ENCODE measurements at places on chromosomes 4 and X.
A peak's percentile ranks its signal among the peaks of the same experiment; 100 is the strongest.

DNA sequence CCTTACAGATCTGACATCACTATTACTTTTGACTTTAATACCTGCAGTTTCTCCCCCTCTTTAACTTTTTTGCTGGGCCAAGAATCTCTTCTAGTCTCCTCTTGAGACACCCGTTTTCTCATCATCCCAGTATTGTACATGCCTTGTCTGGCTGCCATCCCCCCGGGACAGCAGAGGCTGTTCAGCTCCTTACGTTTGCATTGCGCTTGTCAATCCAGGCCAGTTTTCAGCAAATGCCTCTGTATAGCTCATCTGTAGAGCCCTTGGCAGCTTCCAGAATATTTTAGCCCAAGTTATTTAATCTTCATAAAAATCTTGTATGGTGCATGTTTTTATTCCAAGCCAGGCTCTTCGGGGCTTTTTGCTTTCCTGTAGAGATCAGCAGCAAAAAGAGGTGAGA lies 22.3 kb upstream of the HOPX start:
- no peak for DNase-seq

DNA sequence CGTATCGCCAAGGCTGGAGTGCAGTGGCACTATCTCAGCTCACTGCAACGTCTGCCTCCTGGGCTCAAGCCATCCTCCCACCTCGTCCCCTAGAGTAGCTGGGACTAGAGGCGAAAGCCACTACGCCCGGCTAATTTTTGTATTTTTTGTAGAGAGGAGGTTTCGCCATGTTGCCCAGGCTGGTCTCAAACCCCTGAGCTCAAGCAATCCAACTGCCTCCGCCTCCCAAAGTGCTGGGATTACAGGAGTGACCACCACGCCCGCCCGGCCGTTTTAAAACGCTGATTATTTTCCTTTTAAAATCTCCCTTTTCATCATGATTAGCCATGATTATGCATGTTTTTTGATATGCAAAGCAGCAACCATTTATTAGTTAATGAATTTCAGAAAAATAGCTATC lies 2.2 kb downstream of the N4BP2 start:
- no peak for DNase-seq

- no peak for DNase-seq
These were observed 124.0 kb downstream of the PTPN13 start for GRCh38 chr4:86718152-86718551.

DNA sequence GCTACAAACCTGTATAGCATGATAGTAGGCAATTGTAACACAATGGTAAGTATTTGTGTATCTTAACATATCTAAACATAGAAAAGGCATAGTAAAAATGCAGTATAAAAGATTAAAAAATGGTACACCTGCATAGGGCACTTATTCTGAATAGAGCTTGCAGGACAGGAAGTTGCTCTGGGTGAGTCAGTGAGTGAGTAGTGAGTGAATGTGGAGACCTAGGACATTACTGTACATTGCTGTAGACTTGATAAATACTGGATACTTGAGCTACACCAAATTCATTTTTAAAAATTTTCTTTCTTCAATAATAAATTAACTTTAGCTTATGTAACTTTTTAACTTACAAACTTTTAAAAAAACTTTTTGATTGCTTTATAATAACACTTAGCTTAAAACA lies 68.2 kb upstream of the MAML3 start:
- no peak for DNase-seq

DNA sequence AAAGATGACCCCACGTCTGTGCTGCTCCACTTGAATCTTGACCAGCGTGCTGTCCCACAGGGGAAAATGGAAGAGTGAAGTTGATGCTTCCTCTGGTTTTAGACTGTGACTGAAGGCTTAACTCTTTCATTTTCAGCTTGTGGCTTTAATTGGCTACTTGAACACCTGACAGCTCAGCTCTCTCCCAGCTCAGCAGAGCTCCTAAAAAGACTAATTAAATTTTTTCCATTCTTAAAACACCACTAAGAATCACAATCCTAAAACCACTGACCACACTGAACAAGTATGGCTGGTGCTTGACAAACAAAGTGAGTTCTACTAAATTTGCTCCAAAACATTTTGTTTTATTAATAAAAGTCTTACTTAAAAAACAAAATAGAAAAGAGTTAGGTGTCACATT lies 71.7 kb downstream of the SRPX start:
- no peak for DNase-seq

DNA sequence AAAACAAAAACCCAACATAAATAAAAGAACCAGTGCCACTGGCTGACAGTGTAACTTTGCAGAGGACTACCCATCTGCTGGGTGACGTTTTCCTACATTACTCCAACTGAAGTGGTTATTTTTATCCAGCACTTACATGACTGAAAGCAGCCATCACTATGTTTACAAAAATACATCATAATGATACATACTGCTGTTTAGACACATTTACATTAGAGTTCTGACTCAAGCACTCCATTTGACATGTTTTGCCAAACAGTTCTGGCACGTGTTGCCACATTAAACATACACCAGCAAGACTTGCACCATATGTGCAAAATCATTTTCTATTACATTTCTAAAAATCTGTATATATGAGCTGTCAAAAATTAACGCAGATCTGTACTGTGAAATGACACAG lies 39.6 kb downstream of the BEND4 start:
- DNase-seq, result no peak

GRCh38 chr4:158147151-158147550 lies 25.7 kb downstream of the GASK1B start:
- DNase-seq, result no peak

- DNase-seq, result peak; percentile 34
These were observed 28.7 kb downstream of the TMPRSS11A start for GRCh38 chr4:67934628-67935027.

DNA sequence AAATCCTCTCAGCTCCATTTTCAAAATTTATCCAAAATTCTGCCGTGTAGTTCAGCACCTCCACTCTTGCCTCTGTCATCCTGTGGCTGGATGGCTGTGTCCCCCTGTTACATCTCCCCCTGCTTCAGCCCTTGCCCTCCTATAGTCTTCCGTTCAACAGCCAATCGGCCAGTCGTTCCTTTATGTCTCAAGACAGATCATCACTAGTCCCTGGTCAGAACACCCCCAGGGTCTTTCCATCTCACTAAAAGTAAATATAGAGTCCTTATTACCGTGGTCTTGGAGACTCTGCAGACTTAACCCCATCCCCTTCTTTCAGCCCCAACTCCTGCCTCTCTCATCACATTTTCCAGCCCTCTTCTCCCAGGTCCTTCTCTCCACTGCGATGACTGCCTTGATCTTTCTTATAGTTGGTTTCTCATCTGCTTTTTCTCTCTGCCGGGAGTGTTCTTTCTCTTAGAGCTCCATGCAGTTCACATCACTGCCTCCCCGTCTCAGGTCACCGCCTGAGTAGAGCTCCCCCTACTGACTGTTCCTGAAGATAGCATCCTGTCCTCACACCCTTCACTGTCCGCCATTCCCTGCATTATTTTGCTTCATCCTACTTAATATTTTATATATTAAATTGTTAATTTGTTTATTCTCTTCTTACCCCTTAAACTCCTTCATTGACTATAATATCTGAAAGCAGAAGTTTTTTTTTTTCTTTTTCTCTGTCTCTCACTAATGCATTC lies 736.9 kb upstream of the MAGEB2 start:
- peak; percentile 47 for DNase-seq

Data from common myeloid progenitor, CD34-positive (primary cell).